ENCODE measurements at places on chromosomes 4 and X.

DNA sequence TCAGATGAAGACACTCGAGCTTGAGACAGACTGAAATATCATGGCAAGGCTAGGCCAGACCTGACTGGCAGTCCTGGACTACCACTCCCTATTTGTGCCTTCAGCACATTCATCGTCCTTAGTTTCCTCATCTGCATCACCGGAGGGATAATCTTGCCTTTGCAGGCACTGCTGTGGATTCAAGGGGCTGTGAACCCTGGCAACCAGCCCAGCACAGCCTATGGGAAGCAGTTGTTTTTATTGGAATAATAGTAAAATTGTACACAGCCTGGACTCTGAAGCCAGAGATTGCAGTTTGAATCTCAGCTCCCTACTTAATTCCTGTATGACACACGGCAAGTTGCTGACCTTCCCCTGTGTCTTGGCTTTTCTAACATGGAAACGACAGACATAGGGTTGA, 161.0 kb downstream of the NSUN7 start:
- no peak for DNase-seq

GRCh38 chr4:116501954-116502353, 583.4 kb downstream of the TRAM1L1 start:
- DNase-seq, result no peak

- no peak for DNase-seq
Measured at GRCh38 chr4:124666496-124666895, 46.0 kb downstream of the ANKRD50 start.

DNA sequence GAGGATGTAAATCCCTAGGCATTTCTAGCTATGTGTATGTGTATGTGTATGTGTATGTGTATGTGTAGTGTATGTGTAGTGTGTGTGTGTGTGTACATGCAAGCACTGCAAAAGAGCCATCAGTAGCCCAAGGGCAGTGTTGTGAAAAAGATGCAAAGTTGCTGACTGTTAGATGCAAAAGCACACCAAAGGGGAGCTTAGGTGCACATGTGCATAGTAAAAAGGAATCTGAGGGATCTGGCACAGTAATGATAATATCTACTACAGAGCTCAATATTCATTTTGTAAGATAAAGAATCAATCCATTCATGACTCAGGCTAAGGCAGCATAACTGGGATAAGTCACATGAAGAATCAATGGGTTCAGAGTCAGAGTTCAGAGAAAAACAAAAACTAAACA, 80.2 kb downstream of the TMEM47 start:
- no peak for DNase-seq

DNA sequence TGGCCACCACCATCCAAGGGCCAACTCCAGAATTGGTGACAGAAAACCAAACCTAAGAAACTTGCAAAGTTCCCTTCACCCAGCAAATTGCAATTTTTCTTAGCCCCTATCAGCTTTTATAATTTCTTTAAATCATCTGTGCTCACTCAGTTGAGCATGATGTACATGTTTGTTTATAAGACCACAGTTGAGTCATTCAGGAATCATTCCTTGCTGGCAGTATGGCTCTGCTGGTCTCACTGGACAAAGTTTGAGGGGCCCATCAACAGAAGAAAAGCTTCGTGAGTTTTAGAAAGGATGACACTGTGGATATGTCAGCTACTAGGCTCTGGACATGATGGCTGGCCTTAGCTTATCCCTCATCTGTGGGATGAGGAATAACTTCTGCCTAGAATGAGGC, 4.0 kb downstream of the TRPC5 start:
- DNase-seq, result no peak

DNA sequence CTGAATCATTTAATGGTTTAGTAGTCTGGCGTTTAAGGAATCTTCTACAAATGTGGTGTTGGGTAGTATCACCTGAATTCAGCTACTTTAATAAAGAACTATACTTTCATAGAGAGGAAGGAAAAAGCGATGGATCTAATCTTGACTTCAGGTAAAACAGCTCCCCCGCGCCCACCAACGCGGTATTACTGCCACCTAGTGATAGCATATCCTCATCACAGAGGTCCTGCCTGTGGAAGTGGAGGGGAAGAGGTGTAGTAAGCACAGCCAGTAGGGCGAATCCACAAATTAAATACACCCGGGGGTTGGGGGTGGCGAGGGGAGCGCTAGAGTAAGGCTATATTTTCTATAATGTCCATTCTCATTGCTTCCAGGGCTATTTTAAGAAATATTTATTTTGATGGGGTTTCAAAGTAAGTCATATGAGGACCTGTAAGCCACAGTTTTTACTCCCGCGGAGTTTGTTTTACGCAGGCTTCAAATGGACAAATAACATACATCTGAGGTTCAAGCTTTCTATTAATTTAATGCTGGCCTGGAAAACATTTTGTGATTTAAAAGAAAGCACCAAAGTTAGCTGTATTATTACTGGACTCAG, 8.3 kb upstream of the DAPP1 start:
- DNase-seq, result no peak

- DNase-seq, result peak; percentile 21
Measured at GRCh38 chrX:48508400-48509244, at the start of gene PORCN. TSS of gene PORCN (plus strand) at chrX:48508992. CDS start at chrX:48509821, 829 bp downstream.

- no peak for DNase-seq
Measured at GRCh38 chr4:59120287-59120814, 2010.2 kb upstream of the IGFBP7 start.

- DNase-seq, result no peak
Measured at GRCh38 chr4:137896221-137896737, 345.9 kb downstream of the SLC7A11 start.

- DNase-seq, result no peak
Measured at GRCh38 chrX:9327086-9327746, 137.6 kb upstream of the TBL1X start.

DNA sequence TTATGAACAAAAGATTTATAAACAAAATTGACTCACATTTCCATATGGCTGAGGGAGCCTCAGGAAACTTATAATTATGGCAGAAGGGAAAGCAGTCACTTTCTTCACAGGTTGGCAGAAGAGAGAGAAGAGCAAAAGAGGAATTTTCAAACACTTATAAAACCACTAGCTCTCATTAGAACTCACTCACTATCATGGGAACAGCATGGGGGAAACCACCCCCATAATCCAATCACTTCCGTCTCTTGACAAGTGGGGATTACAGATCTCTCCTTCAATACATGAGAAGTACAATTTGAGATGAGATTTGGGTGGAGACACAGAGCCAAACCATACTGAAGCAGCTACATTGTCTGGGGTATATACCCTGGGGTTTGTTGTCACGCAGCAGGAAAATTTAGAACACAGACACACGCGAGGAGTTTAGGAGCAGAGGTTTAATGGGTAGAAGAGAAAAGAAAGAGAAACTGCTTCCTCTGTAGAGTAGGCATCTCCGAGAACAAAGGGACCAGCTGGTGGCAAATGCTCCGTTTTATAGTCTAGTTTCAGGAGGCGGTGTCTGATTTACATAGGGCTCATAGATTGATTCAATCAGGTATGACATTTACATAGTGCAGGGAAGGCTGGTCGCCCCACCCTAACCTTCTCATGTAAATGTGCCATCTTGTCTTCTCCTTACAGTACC, 2277.7 kb upstream of the AGA start:
- DNase-seq, result no peak

GRCh38 chrX:8939322-8939721, 94.6 kb downstream of the FAM9B start:
- DNase-seq, result no peak

- no peak for DNase-seq
Measured at GRCh38 chr4:69848028-69848427, 11.9 kb downstream of the SULT1E1 start.

DNA sequence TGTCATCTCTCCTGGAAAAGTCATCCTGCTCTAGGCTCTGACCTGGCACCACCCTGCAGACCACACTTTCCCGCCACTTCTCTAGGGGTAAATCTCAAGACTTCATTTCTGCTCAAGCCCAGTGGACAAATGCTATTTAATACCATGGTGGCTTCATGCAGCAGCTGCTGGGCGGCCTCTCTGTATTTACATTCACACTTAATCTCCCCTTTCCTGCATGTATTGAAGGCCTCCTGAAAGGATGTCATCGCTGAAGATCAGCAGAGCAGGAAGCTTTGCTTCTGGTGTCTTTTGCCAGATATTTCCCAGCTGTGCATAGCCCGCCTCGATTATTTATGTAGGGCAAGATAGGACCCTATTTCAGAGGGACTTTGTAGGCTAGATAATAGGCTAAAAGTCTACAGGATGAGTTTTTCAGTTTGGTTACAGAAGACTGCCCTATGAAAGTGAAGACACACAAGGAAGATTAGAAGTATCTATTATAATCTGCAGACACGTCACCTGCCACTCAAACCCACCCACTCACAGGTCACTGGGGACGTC, 17.2 kb downstream of the PROM1 start:
- DNase-seq, result no peak

GRCh38 chrX:106716004-106716403, 10.5 kb upstream of the RNF128 start:
- DNase-seq, result no peak

DNA sequence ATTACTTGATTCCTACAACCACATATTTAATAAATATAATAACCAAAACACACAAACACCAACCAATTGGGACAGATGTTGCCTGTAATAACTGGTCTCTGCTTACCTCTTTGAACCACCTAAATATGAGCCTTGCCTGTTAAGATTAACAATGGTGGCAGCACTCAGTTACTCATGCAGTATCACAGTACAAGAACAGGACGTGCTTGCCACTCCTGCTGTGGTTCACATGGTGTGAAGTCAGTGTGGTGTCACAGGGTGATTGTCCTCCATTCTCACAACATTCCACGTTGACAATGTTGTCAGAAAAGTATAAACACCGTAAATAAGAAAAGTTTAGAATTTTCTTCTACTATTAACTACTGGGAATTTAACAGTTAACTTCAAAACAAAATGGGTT, 365.0 kb downstream of the PPP3CA start:
- DNase-seq, result no peak

DNA sequence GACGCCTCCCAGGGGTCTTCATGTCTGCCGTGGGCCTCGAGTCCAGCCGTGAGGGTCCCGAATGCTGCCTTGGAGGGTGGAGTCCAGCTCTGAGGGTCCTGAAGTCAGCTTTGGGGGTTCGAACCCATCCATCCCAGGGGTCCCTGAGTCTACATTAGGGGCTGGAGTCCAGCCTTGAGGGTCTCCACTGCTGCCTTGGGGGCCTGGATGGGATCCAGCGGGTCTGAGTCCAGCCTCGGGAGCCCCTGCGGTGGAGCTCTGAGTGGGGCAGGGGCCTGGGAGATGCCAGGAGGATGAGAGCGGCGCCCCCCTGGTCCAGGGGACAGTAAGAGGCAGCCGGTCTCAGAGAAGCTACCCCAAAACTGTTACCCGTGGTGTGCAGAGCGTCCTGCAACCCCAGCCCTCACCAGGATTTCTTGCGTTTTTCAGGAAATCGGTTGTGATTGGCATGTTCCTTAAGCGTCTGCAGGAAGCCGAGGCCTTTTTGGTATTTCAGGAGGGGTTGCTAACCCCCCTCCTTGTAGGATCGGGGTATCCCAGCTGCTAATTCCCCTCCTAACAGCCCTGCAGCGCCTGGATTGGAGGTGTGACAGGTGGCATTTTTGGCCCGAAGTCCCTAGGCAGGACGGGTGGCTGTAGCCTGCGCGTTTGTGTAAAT, 1.7 kb upstream of the GTPBP6 start:
- DNase-seq, result no peak

DNA sequence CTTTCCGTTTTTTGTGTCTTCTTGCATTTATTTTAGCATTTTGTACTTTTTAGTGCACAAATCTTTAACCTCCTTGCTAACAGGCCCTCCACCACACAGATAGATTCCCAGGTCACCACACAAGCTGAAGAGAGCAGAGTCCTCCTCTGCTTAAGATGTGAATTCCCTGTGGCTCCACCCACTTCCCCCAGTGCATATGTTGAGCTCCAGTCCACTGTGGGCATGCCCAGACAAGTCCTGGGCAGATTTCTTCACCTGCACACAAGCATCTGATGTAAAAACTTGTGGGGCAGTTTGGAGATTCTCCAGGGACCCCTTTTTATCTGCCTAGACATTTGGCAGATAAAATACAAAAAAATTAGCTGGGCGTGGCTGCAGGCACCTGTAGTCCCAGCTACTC, 19.8 kb upstream of the PASD1 start:
- DNase-seq, result no peak

DNA sequence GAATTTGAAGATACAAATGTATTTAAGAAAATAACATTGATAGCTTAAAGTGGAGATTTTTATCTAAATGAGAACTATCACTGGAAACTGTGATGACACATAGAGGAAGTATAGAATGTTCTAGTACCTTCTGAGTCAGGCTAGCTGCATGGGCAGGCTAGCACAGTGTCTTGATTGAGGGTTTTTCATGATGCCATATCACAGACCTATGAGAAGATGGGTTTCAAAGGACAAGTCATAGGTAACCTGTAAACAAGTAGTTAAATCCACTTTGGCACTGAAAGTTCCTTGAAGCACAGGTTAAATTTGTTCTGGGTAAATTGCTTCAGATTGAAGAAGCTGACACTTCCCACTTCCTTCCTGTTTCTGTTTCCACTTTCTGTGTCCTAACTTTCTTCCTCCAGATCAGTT, 48.2 kb upstream of the CDKN2AIP start:
- no peak for DNase-seq

DNA sequence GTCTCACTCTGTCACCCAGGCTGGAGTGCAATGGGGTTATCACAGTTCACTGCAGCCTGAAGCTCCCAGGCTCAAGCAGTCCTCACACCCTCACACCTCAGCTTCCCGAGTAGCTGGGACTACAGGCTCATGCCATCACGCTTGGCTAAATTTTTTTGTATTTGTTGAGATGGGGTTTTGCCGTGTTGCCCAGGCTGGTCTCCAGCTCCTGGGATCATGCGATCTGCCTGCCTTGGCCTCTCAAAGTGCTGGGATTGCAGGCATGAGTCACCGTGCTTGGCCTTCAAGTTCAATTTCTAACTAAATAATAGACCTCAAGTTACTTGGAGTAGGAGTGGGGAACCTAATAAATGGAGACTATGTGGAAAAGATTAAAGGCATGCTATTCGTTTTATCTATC, 48.9 kb downstream of the MND1 start:
- no peak for DNase-seq

- no peak for DNase-seq
Measured at GRCh38 chrX:144295921-144296320, 412.1 kb downstream of the UBE2NL start.

DNA sequence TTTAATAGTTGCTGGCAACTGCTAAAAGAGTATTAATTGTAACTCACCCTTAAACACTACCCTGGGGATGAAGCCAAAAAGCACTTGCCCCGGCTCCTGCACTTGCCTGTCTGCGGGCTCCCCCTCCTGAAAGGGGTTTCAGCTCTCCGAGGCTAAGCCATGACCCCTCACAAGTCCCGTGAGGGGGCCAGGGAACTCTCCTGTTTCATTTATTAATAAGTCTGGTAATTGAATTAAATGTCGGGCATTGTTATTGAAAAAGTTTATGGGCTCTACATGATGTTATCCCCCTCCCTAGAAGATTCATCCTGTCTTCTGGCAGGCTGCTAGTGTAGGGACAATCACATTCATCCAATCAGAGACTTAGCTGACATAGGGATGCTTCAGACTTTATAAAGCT, 23.3 kb downstream of the GSPT2 start:
- DNase-seq, result no peak
